ENCODE measurements at places on chromosomes 4 and X.
A peak's percentile ranks its signal among the peaks of the same experiment; 100 is the strongest.

- no peak for DNase-seq
These were observed 50.4 kb upstream of the CCDC149 start for GRCh38 chr4:24963277-24963676.

DNA sequence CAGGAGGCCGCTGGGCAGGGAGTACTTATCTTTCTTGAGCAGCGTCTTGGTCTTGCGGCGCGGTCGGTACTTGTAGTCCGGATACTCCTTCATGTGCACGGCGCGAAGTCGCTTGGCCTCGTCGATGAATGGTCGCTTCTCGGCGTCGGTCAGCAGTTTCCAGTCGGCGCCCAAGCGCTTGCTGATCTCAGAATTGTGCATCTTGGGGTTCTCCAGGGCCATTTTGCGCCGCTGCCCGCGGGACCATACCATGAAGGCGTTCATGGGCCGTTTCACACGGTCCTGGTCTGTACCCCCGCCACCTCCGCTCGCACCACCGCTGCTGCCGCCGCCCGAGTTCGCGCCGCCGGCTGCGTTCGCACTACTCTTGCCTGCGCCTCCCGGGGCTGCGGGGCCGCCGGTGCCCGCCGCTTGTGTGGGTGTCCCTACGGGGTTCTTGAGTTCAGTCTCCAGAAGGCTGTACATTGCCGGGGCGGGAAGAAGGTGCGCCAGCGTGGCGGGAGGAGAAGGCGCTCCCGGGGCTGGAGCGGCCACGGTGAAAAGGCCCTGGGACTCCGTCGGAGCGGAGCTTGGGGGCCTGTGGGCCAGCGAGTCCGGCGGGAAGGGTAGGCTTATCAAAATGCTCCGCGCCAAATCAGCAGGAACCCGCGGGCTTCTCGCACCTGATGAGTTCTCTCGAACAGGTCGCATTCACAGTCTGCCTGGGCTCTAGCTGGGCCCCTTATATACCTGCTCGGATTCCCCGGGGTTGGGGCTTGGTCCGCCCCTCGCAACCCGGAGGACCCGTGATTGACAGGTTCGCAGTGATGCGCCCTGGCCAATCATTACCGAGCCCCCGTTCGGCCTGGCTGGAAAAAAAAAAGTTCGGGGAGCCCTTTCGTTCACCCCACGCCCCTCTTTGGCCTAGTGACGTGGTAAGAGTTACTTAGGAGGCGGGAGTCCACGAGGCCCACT is at the start of gene SOX3:
SOX3 (minus strand) TSS at position 699 of the 954 bp plus-strand sequence; CDS start at position 690, 9 bp downstream.
- DNase-seq, result no peak

DNA sequence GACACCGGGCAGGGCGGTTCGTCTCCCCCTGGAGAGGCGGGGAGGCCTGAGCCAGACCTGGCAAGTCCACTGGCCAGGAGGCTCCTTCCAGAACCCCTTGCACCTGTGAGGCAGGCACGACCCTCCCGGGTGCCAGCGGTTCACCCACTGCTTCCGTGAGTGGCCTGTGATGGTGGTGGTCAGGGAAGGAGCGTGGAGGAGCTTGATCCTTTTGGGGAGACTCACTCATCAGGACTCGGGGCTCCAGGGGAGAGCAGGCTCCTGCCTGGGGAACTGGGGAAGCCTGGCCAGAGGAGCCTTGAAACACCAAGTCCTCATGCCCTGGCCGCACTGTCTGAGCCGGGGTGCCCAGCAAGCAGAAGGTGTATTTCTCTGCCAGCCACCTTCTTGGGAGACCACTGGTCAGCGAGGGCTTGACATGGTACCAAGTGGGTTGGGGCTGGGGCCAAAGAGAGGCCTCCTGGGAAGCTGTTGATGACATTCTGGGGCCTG is 860 bp downstream of the FAM50A start:
- DNase-seq, result no peak

DNA sequence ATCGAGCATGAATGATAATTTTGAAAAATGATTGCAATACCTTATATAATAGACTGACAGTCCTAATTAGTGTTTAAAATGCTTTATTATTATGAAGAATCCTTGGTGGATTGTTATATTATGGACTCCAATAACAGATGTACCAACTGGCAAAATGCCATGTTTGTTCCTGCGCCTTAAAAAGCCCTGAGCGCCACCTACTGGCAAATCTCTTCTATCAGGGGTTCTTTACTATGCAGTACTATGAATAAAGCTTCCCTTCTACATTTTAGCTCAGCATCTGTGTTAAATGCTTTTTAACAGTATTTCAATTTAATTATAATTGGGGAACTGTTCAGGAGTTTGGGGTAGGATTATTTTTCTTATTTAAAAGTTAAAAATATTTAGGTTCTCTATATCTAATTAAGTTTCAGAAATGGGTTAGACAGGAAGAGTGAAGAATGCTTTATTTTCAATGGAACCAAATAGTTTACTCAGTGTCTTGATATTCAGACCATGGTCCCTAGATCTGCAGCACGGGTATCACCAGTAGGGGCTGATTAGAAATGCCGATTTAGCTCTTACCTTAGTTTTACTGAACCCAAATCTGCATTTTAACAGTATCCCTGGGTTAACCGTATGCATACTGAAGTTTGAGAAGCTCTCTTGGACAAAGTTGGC is 20.0 kb downstream of the CFAP97 start:
- DNase-seq, result peak; percentile 58

DNA sequence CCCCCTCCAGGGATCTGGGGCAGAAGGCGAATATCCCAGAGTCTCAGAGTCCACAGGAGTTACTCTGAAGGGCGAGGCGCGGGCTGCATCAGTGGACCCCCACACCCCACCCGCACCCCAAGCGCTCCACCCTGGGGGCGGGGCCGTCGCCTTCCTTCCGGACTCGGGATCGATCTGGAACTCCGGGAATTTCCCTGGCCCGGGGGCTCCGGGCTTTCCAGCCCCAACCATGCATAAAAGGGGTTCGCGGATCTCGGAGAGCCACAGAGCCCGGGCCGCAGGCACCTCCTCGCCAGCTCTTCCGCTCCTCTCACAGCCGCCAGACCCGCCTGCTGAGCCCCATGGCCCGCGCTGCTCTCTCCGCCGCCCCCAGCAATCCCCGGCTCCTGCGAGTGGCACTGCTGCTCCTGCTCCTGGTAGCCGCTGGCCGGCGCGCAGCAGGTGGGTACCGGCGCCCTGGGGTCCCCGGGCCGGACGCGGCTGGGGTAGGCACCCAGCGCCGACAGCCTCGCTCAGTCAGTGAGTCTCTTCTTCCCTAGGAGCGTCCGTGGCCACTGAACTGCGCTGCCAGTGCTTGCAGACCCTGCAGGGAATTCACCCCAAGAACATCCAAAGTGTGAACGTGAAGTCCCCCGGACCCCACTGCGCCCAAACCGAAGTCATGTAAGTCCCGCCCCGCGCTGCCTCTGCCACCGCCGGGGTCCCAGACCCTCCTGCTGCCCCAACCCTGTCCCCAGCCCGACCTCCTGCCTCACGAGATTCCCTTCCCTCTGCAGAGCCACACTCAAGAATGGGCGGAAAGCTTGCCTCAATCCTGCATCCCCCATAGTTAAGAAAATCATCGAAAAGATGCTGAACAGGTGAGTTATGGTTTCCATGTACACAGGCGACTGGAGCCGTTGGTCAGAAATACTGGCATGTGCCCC is at the start of gene CXCL1:
CXCL1 (plus strand) TSS at position 264 of the 926 bp plus-strand sequence; CDS start at position 342, 78 bp downstream.
- DNase-seq, result no peak

- no peak for DNase-seq
These were observed 93.5 kb downstream of the SEL1L3 start for GRCh38 chr4:25769251-25769650.

DNA sequence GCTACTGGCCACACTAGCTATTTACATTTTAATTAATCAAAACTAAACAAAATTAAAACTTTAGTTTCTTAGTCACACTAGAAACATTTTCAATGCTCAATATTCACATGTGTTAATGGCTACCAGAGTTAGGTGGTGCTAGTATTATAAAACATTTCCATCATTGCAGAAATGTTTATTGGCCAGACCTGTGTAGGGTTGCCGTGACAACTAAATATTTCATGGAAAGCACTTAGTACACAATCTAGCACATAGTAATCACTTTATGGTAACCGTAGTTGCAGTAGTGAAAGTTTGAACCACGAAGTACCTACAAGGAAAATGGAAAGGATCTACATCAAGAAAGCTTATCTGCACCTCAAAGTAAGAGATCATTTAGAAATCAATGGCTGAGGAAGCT is 95.9 kb downstream of the HS6ST2 start:
- no peak for DNase-seq

All from stimulated activated CD8-positive, alpha-beta memory T cell treated with anti-CD3 and anti-CD28 coated beads, Interleukin-15, amount 100 ng/mL, for 4 hours (primary cell).